ENCODE measurements at places on chromosomes 3 and 15.

GRCh38 chr3:193869221-193870201 is 266.4 kb upstream of the HES1 start:
- DNase-seq, result no peak

- no peak for DNase-seq
Measured at GRCh38 chr3:99578339-99578970, 59.9 kb upstream of the COL8A1 start.

- DNase-seq, result no peak
Measured at GRCh38 chr3:8529181-8529637, 27.6 kb downstream of the LMCD1 start.

DNA sequence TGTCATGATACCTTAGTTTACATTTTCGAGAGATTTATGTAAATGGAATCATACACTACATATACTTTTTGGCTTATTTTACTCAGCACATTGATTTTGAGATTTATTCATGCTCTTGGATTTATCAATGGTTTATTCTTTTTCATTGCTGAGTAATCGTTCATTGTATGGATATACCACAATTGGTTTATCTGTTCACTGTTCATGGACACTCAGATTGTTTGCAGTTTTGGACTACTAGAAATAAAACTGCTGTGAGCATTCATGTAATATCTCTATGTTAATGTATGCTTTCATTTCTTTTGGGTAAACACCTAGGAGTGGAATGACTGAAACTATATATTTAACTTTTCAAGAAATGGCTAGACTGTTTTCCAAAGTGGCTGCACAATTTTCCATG is 550.9 kb upstream of the ADAMTS9 start:
- no peak for DNase-seq

DNA sequence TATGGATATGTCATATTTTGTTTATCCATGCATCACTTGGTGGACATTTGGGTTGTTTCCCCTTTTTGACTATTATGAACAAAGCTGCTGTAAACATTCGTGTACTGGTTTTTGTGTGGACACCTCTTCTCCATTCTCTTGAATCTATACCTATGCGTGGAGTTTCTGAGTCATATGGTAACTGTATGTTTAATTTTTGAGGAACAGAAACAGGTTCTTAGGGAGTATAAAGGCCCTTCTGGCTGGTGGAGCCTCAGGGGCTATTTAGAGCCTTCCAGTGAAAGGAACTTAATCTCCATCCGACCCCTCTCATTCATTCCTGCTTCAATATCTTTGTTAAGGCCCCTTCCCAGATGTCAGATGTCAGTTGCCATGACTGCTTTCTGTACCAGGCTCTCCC is 14.1 kb upstream of the CTXND1 start:
- no peak for DNase-seq

DNA sequence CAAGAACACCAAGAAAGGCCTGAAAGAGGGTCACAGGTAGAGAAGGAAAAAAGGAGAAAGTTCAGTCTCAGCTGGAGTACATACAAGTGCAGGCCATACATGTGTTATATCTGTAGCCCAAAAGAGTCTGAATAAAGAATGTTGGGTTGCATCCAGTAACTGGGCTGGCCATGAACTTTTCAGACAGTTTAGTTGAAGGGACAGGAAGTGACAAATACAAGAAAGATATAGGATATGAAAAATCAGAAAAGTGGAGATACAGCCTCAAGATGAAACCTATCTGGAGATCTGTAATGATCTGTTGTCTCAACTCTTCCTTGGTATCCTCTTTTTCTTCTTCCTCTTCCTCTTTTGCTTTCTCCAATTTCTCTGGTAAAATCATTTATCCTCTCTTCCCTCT is 671.7 kb downstream of the MECOM start:
- DNase-seq, result no peak

GRCh38 chr3:52531860-52532516 is 1.7 kb downstream of the NT5DC2 start:
- DNase-seq, result no peak

- DNase-seq, result no peak
Measured at GRCh38 chr15:67999320-68000100, 54.6 kb upstream of the PIAS1 start.

DNA sequence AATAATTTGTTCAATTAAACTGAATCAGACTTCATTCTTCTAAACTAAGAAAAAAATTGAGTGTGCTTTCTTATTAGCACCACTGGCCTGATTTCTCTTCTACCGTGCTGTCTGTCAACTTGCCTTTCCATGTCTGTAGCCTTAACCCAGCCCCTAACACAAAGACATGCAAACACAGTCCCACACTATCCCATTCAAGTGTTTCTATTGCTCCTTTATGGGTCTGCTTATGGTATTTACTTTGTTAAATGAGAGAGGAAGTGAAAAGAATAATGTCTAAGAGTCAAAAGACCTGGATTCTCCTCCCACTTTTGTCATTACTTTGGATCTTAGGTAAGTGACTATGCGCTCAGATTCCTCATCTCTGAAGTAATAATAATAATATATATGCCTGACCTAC is 55.3 kb downstream of the GTF2E1 start:
- no peak for DNase-seq

- DNase-seq, result no peak
Measured at GRCh38 chr15:42085721-42086120, 8.6 kb downstream of the PLA2G4D start.

DNA sequence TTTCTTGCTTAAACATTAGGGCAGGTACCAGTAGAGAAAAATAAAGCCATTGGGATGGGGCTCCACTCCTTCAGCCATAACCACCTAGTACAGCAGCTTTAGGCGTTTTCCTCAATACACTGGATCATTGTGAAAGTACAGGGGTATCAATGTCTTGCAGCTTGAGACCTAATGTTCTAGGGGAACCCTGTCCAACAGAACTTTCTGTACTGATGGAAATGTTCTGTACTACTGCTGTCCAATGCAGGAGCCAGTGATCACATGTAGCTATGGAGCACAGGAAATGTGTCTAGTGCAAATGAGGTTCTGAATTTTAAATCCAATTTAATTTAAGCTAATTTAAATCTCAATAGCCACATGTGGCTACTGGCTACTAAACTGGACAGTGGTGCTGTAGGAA is 93.9 kb downstream of the NEDD4 start:
- no peak for DNase-seq

- DNase-seq, result no peak
Measured at GRCh38 chr3:32198714-32199113, 39.8 kb upstream of the CMTM8 start.

- DNase-seq, result no peak
Measured at GRCh38 chr15:96720656-96721055, 390.2 kb downstream of the NR2F2 start.

DNA sequence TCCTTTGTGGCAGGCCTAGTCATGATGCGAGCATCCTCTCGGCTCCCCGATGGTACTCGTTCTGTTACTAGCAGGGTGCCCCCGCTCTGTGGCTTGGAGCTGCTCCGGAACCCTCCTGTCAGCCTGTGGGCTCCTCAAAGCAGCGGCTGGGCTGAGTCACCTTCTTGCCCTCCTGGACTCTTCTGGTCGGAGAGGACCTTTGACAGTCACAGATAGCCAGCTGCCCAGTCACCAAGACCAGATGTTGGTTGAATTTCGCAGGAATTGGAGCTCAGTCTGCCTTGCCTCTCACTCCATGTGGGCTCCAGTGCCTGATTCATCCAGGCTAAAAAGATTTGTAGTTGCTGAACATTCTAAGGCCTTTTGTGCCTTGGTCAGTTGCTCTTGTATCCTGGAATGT is 94.5 kb downstream of the CHCHD6 start:
- DNase-seq, result no peak

DNA sequence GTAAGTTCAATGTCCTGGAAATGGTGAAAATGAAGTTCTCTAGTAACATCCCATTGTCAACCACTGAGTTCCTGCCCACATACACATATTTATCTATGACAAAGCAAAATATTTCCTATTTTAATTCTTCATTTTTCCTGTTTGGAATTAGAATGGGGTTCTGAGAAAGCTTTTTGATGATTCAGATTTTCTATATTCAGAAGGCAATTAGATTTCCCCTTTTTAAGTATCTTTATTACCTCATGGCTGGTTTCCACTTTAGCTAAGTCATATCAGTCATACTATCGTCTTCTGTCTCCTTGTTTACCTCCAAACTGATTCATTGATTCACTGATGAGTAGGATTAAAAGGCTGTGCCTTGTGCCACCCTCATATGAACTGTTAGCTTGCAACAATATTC is 17.9 kb downstream of the ETFA start:
- no peak for DNase-seq

DNA sequence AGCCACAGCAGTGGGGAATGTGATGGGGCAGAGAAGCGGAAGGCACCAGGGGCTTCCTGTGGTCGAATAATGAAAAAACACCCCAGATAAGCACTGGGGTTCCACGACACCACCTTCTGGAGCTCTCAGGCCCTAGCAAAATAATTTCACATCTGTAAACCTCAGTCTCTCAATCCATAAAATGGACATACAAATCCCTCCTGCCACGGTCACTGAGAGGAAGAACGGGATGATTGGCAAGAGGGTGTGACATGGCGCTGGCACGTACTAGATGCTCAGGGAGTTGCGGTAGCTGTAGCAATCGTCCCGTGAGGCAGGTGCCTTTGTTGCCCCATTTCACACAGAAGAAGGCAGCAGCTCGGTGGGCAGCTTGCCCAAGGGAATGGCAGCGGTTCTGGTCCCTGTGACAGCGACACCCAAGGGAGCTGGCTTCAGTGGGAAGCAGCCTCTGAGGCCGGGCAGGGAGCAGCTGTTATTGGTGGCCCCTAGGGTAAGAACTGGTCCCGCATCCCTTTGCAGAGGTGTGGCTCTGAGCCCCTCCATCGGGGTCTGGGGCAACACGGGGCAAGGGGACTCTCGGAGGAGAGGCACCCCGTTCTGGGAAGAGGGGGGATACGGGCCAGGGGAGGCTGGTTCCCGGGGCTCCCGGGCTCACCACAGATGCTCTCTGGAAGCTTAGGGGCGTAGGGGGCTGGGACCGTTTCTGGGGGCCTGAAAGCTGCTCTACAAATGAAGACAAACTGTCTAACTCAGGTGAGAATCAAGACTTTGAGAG is 114.0 kb upstream of the ALDH1A3 start:
- DNase-seq, result no peak

GRCh38 chr3:72990701-72991395 is 5.8 kb upstream of the PPP4R2 start:
- DNase-seq, result no peak

Measured in NCI-H446 (cell line).